Stimulated activated effector memory CD8-positive, alpha-beta T cell treated with anti-CD3 and anti-CD28 coated beads, Interleukin-12 subunit alpha, Interleukin-12 subunit beta, amount 100 ng/mL, for 72 hours (primary cell): ENCODE measurements at places on chromosomes 12 and 14.
A peak's percentile ranks its signal among the peaks of the same experiment; 100 is the strongest.

- no peak for DNase-seq
These were observed 220.6 kb downstream of the GXYLT1 start for GRCh38 chr12:41924111-41924510.

DNA sequence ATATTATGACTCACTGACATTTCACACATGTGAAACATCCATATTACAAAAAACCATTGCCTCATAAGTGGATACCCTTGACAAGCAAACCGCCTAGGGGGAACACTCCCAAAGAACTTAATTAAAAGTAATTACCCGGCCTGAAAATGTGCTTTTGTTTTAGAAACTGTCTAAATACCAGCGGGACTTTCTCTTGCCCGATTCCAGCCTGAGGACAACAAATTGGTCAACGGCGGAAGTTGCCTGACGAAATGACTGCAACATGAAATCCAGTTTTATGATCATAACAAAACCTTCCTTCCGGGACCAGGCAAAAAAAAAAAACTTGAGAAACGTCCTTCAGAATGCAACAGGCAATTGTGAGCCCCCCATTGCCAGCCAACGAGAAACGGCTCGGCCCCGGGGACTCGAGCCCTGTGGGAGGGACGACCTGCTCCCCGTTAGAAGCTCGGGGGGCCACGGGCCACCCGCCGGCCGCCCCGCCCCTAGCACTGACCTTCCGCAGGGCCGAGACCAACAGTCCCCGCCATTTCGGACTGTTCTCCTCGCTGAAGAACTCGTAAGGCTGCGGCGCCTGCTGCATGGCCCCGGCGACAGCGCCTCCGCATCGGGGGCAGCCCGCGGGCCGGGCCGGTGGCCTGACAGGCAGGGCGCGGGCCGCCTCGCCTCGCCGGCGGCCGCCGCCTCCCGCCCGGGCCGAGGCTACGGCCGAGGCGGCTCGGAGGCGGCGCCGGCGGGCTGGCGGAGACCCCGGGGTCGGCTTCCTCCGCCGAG, 490 bp downstream of the SOS2 start:
- peak; percentile 77 for DNase-seq

GRCh38 chr14:90900476-90901083, 84.3 kb upstream of the TTC7B start:
- DNase-seq: no peak

GRCh38 chr14:78119440-78119839, 50.7 kb upstream of the NRXN3 start:
- DNase-seq: no peak

DNA sequence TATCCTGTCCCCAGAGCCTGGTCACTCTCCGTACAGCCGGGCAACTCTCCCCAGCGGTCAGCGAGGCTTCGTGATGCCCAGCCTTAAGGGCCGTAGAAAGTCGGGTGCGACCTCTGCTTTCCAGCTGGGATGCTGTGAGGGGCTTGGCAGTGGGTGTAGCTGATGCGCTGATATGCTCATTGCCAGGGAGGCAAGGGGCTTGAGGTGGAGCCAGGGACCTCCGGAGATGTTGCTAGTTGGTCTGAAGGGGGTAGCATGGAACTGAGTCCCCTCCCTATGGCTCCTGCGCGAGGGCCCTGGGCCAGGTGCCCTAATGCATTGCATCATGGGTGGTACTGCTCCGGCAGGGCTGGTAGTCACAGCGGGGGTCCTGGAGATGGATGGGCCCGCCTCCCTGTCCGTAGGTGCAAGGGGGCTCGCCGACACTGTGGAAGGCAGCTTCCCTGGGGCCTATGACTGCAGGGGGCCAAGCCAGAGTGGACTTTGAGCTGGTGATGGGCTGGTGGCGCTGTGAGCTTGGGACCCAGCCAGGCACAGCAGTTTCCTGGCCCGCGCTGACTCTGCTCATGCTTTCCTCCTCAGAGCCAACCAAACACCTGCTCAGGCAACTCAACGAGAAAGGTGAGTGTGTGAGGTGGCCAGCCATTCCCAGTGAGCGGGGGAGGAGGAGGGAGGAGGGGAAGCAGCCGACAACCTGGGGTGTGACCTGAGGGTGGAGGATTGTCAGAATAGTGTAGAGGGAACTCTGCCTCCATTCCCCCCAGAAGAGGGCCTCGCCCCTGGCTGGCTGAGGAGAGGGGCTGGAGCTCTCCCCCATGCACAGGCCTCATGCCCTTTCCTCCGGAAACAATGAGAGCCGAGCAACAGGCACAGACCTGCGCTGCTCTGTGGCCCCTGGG, 32.3 kb downstream of the PLEKHG3 start:
- DNase-seq: no peak

DNA sequence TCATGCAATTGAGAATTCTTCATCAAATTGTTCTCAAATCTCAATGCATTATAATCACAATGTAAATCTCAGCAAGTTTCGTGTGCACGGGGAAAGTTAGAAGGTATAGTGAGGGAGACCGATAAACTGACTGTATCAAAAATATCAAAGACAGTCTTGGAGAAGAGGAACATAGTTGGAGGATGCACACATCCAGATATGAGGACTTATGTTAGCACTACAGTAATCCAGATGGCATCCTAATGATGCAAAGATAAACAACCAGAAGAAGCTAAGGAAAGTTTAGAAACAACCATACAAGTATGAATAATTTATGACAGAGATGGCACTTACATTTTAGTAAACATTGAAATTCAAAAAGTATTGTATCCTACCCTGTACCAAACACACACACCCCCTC, 760.1 kb downstream of the RPS29 start:
- no peak for DNase-seq

- no peak for DNase-seq
These were observed 89.1 kb downstream of the C12orf75 start for GRCh38 chr12:105419606-105420005.

DNA sequence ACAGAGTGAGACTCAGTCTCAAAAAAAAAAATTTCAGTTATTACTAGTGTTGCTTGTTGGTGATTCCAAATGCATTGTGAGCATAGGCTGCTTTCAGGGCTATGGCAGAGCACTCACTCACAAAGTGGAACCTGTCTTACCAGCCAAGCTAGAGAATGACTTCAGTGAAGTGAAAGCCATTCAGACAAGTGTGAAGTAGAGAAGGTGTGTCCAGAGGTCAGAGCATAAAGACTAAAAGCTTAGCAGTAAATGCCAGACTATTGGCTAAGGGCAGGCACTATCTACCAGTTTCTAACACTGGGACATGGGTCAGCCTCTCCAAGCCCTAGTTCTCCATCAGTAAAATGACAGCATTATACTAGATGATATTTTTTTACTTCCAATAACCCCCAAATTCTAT, 12.7 kb downstream of the PPP1R36 start:
- DNase-seq: no peak

GRCh38 chr14:95233702-95234241, 76.4 kb upstream of the DICER1 start:
- DNase-seq: no peak

- no peak for DNase-seq
These were observed 406.1 kb upstream of the OR4E1 start for GRCh38 chr14:22079766-22080165.

- no peak for DNase-seq
These were observed 207.5 kb downstream of the KIF26A start for GRCh38 chr14:104345621-104346462.

GRCh38 chr12:57759360-57759980, 4.6 kb downstream of the MARCHF9 start:
- no peak for DNase-seq

DNA sequence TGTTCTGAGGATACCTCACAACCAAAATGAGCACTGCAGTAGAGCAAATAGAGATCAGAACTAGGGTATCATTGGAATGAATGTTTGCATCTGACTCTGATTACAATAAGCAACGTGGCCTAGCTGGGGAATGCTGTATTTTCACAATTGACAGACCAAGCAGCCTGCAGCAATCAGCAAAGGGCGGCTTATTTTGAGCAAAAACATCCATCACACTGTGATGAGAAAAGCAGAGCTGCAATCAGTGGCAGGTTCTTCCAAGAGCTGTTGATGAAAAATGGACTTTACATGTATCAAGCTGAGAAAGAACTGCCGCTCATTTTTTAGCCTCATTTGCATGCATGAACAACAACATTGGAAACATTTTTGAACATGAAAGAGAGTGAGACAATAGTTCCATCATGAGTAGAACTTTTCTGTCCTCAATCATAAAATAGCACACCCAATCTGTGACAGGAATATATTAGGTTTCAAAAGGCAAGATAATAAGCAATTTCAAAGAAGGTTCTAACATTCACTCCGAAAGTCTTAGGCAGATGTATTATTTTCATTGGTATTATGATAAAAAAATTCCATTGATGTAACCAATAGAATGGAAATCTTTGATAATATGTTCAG, 249.7 kb upstream of the FBXO33 start:
- DNase-seq: no peak
